Peyer's patch (tissue), 4 donors: ENCODE measurements at places on chromosomes 6 and 20.

- no peak for DNase-seq
Measured at GRCh38 chr6:5423251-5423650, 161.9 kb downstream of the FARS2 start.

DNA sequence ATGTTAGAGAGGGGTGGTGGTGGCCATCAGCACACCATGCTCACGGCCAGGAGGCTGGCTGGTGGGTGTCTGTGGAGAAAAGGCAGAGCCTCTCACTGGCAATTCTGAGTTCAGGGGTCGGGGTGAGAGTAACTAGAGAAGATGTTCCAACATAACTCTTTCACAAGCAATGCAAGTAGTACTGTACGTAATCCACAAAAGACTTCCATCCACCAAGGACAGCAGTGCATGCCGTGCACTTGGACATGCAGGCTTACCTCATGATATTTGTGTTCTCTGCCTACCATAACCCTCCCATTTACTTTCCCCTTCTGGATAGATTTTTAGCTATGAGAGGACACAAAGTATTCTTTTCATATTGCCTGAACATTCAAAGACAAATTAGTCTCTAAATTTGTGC is 51.3 kb downstream of the DCBLD1 start:
- no peak for DNase-seq

- no peak for DNase-seq
Measured at GRCh38 chr6:39319621-39320362, 2.7 kb downstream of the KCNK16 start.

DNA sequence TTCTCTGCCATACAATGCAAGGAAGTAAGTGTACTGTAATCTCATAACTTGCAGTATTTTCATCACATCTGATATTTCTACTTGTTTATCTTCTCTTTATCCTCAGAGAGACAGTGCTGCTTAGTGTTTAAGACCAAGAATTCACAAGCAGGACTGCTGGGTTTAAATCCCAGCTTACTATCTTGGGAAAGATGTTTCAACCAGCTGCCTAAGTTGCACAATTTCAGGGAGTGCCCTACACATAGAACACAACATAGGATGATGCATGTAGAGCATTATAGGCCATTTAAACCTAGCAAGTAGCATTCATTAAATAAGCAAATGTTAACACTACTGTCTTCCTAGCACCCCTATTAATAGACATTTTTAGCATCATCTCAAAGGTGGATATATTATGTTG is 205.2 kb upstream of the CEP162 start:
- DNase-seq, result no peak

GRCh38 chr6:20444786-20445271 is 43.1 kb downstream of the E2F3 start:
- DNase-seq, result no peak

DNA sequence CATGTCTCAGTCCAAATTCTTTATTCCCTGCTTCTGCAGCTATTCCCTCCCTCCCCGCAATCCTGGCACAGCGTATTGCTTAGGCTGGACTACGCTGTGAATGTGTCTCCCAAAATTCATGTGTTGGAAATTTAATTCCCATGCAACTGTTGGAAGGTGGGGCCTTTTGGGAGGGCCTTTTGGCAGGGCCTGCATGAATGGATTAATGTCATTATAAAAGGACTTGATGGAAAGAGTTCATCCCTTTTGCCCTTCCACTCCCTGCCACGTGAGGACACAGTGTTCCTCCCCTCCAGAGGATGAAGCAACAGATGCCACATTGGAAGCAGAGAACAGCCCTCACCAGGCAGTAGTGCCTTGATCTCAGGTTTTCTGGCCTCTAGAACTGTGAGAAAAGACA is 20.4 kb upstream of the NOTCH4 start:
- DNase-seq, result no peak

DNA sequence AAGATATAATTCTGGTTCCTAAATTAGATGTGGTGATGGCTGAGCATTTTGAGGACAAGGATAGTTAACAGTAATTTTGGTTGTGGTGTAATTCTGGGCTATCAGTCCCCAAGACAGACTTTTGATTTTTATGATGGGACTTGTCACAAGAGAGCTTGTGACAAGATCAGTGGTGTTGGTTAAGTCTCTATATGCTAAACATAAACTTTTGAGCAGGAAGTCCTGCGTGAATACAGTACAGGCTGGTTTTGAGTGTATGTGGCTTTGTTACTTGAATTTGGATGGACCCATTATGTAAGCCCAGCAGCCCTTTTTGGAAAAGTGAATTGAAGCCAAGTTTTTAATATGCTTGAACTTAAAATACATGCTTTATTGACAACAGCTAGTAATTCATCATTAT is 38.9 kb downstream of the HECA start:
- DNase-seq, result no peak

GRCh38 chr6:160082627-160083026 is 39.0 kb upstream of the SLC22A1 start:
- DNase-seq, result no peak

DNA sequence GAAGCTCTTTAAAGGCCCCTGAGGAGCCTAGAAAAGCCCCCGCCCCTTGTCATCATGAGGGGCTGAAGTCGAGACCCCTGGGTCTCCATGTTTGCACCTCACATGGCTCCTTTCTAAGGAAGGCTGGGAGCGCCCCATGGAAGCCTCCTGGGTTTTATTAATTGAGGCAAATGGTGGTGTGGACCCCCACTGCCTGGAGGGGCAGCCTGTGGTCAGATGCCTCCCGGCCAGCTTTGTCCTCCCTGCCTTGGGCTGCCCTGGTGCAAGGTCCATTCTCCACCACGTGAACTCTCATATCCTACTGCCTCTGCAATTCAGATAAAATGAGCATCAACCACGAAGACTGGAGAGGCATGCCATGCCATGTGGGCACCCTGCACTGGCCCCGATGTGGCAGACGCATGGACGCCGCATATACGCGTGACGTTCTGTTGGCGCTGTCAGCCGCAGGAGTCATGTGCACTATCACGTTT is 295.5 kb downstream of the TAF4 start:
- no peak for DNase-seq

GRCh38 chr20:16352321-16352720 is 220.9 kb downstream of the KIF16B start:
- no peak for DNase-seq

DNA sequence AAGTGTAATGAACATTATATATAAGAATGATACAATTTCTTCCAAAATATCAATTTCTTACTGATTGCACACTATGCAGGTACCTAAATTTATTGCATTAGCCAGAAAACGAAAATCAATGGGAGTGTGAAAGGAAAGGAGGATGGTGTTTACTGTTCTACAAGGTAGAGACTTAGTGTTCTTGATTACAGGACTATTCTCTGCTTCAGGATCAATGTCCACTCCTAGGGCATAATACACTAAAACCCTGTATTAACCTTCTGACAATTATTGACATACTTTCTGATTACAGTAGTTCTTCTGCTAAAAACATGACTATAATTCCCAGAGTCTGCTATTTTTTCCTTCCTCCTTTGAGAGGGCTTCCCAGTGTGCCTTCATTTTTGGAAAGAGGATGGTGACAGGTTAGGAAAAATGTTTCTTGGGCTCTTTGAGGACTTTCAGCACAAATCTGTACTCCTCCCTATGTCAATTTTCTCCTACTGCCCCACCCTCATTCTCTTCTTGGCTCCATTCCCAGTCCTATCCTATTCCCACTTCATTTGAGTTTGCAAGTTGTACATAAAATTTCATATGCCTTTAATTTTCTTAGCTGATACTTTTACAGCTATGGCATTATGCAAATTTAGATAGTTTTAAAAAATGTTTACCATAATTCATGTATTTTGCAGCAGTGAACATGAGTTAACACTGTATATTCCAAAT is 278.9 kb downstream of the CENPW start:
- no peak for DNase-seq

- DNase-seq, result no peak
Measured at GRCh38 chr6:6390849-6391602, 70.6 kb upstream of the F13A1 start.

DNA sequence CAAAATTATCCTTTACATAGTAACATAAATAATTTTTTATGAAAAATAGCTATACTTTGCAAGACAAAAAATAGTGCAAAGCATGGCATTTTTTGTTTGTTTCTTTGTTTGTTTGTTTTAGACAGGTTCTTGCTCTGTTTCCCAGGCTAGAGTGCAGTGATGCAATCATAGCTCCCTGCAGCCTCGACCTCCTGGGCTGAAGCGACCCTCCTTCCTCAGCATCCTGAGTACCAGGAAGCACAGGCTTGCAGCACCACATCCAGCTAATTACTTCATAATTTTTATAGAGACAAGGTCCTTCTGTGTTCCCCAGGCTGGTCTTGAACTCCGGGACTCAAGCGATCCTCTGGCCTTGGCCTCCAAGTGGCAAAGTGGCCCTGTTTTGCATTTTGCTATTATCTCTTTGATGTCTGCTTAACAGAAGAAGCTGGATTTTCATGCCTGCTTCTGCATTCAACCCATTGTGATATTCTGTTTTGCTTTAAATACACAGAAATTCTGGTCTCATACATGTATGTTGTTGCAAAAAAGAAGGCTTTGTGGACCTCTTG is 49.4 kb upstream of the ZMYND8 start:
- no peak for DNase-seq

GRCh38 chr6:4848382-4849068 is 72.3 kb downstream of the CDYL start:
- DNase-seq, result no peak

GRCh38 chr20:12528104-12528503 is 480.7 kb upstream of the SPTLC3 start:
- no peak for DNase-seq

- no peak for DNase-seq
Measured at GRCh38 chr20:6966721-6967120, 199.2 kb downstream of the BMP2 start.

DNA sequence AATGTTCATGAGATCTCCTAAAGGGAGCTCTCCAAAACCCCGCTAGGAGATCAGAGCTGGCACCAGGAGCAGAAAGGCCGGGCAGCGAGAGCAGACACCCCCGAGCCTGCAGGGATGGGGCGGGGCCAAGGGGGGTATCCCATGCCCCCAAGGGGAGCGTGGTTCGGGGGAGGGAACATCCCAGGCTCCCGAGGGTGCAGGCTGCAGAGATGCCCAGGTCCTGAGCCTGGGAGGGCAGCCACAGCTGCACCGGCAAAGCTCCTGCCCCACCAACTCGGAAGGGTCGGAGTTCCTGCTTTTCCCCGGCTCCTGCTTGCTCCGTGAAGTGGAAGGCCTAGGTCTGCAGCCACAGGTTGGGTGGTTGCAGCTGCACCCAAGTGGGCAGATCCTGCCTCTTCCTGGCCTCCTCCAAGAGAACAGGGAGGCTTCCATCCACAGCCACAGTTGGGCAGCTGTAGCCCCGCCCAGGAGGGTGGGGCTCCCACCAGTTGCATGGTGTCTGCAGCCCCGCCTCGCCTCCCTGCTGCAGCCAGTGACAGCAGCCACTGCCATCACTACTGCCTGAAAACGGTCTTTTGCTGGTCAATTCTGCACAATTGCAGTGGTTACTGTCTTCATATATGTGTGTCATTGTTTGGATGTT is 13.4 kb upstream of the GMNN start:
- DNase-seq, result no peak
